COLO829 (cell line): ENCODE measurements at places on chromosomes 16 and 17.

DNA sequence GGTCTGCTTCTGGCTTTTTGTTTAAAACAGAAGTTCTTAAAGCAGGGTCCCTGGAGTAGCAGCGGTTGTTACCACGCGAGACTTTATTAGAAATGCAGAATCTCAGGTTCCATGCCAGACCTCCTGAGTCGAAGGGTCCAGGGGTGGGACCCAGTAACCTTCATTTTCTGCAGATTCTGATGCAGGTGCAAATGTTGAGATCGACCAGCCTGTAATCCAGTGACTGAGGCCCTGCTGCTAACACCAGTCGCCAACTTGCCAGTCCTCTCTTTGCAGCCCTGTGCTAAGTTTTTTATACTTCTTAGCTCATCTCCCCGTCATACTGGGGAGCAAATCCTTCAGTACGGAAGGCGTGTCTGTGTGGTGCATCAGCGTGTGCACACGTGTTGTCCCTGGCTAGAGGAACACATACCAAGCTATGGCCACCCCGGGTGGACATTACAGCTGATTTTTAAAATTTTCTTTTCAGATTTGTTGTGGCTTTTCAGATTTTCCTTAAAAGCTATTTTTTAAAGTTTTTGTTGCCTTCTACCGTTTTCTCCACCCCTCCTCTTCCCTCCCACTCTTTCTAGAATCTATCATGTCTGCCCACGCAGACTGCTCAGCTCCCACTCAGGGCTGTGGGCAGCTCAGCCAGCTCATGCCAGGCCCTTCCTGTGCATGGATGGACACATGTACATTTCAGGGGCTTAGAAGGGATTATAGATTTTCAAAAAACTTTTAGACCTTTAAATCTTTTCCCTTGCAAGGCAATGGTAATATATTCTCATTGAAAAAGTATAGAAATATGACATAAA is 57.7 kb downstream of the MEAK7 start:
- no peak for DNase-seq

GRCh38 chr17:9121186-9121820 is 100.0 kb downstream of the NTN1 start:
- DNase-seq: no peak

DNA sequence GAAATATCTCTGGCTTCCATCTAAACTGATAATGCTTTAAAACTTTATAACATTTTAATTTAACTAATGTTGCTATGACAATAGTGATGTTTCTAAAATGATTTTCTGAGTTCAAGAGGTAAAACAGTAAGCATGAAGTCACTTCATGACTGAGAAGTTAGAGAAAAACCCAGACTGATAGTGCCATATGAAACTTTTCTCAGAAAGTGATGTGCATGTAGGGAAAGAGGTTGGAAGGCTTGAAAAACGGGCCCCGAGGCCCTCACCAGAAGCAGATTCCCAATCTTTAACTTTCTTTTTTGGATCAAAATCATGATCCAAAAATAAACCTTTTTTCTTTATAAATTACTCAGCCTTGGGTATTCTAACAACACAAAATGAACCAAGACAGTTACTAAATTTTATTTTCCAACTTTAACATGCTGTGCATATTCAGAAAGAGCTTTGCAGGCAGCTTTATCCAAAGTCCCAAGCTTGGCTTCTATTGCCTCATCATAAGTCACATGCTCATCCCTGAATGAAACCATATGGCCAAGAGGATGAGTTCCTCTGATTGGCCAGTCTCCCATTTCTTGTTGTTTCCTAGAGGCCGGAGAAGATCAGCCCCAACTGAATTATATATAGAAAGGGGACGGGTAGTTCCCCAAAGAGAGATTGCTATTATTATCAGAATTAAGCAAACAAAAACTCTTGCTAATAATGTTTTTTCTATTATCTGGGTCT is 357.6 kb upstream of the SALL1 start:
- no peak for DNase-seq

GRCh38 chr17:15308758-15309157 is 32.6 kb downstream of the TEKT3 start:
- DNase-seq: no peak

DNA sequence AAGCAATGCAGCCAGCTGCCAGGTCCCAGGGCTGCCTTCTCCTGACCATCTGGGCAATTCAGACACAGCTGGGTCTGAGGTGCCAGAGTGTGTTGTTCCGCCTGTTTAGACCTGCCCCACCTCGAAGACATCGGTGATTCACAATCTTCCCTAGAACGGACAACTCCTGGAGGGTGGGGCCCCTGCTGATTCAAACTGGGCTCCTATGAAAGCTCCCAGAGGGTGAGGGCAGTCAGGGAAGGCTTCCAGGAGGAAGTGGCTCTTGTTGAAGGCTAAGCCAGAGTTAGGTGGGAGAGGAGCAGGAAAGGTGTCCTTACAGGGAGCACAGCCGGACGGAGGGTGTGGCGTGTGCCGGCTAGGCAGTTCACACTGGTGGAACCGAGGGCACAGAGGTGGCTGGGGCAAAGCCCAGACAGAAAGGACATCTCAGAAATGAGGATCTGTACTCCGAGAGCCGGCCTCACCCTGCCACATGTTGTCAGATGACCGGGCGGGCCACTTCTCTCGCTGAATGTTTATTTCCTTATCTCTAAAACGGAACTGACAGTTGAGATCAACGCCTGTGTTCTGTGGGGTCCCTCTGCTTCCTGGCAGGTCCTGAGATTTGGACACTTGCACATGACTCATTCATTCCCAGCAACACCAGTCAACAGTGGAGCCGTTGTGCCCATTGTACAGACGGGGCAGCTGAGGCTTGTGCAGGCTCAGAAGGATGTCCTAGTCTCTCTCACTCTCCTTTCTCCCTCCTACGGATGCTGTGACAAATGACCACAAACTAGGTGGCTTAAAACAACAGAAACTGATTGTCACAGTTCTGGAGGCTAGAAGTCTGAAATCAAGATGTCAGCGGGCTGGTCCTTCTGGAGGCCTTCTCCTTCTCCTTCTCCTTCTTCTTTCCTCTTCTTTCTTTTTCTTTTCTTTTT is 26.9 kb upstream of the LITAF start:
- no peak for DNase-seq

GRCh38 chr17:79600071-79600470 is 10.8 kb downstream of the RBFOX3 start:
- no peak for DNase-seq

- DNase-seq: no peak
These were observed 4.4 kb upstream of the SCPEP1 start for GRCh38 chr17:56973520-56973919.
